Fibroblast of skin of left biceps (primary cell): ENCODE measurements at places on chromosomes 4 and X.
A peak's percentile ranks its signal among the peaks of the same experiment; 100 is the strongest.

DNA sequence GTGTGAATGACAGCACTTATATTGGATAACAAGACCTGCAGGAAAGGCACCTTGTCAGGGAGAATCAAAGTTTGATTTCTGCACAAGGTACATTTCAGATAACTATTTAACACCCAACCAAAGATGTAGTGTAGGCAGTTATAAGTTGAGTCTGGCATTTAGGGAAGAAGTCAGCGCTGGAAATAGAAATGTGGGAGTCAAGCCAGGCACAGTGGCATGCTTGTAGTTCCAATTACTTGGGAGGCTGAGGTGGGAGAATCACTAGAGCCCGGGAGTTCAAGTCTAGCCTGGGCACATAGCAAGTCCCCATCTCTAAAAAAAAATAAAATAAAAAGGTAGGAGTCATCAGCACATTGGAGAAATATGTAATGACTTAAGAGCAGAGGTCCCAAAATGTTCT, 295.1 kb downstream of the ZNF674 start:
- no peak for DNase-seq

DNA sequence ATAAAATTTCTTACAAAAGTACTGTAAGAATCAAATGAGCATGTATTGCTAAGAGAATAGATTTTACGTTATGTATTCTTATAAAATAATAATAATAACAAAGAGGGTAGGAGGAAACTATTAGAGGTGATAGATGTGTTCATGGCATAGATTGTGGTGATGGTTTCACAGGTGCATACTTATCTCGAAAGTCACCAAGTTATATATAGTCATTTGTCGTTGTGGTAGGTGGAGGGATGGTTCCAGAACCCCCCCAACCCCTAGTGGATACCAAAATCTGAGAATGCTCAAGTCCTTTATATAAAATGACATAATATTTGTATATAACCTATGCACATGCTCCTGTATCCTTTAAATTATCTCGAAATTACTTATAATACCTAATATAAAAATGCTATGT, 36.7 kb upstream of the H2AZ1 start:
- DNase-seq, result no peak

DNA sequence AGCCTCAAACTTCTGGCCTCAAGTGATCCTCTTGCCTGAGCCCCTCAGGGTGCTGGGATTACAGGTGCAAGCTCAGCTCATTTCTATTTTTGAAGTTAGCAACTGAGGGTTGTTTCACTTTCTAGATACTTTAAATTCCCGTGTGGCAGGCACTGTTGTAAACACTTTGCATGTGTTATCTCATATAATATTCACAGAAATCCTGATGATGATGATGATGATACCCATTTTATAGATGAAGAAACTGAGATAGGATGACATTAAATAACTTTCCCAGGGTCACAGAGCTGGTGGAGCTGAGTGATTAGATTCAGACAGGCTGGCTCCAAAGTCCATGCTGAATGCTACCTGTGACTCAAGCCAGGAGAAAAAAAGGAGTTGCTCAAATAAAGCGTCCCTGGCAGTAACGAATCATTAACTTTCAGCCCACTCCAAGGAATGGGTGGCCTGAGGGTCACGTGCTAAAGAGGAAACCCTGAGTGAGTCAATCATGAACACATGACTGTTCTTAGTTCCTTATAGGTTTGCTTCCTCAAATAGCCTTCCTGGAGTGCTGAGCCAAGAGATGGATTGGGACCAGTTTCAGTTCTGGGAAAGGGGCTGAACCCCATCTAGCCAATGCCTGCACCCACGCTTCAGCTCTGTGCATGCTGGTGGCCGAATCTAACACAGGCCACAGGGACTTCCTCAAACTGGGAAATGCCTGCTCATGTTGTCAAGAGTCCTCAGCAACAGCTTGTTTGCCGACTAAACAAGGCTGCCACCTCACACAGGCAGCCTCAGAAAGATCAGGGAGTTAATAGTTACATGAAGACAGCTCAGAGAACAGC, 52.8 kb downstream of the RBM47 start:
- peak; percentile 37 for DNase-seq

DNA sequence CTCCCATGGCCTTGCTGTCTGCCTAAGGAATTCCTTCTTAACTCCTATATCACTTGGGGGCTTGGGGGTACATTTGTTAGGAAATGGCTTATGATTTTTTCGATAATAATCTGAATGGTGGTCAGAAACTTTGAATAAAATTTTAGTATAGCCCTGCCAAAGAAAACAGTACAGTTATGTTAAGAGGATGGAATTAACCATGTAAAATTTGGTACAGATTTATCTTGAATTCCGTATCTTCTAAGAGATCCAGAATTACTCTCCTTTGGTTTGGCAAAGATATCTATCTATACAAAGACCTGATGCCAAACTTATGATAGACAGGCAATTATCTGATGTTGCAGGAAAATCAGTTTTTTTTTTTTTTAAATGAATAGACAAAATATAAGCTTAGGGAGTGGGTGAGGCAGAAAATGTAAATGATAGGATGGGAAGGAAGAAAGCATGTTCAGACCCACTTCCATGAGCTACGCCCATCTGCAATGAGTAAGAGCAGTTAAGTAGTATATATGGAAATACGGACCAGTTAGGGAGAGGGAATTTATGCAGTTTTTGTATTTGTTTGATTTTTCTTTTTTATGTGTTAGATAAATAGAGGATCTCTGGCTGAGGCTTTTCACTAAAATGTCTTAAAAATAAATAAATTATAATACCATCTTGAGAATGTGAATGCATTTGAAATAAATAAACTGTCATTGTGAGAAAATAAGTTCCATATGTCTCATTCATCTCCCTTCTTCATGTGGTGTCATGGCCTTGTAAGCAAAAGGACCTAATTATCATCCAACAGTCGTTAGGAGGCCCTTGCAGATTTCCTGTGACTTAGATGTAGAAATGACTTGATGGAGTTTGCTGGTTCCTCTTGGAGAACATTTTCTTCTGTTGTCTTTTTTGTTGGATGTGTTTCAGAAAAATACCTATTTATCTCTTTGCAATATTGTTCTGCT, 389.6 kb downstream of the ARHGAP24 start:
- DNase-seq, result peak; percentile 24

- DNase-seq, result no peak
Measured at GRCh38 chrX:18719852-18720251, 12.4 kb downstream of the PPEF1 start.

DNA sequence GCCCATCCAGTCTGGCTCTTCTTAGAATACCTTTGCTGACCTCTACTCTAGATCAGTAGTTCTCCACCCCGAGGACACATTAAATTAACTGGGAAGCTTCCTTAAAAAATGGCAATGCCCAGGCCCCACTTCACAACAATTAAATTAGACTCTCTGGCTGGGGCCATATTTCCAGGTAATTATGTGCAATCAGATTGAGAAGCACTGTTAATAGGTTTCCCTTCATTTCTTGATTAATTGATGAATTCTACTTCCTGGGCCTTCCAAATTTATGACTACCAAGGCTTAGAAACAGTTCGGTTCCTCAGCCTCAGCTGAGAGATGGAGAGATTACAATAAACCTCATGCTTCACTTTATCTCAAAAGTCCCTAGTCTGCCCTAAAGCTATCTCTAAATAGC, 71.7 kb upstream of the LIMCH1 start:
- no peak for DNase-seq
